ENCODE measurements at places on chromosomes 1 and 21.

- ATAC-seq = no peak
Measured at GRCh38 chr1:215767761-215768160, 200.7 kb downstream of the KCTD3 start.

- ATAC-seq = no peak
Measured at GRCh38 chr1:228194436-228194835, 13.4 kb upstream of the OBSCN start.

DNA sequence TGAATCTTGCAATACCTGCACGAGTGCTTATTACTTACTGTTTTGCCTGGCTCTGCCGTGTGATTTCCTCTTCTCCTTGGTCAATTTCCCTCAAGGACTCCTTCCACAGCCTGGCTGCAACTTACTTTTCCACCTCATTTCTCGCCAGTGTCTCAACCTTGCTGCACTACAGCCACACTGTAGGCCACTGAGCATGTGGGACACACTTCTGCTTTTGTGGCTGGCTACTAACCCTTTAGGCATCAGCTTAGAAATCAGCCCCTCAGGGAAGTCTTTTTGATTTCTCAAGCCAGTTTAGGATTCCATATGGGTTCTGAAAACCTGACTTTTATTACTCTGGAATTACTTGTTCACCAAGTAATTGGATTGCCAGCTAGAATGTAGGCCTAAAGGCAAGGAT, 5.2 kb upstream of the DMRTB1 start:
- ATAC-seq = no peak

GRCh38 chr1:213989002-213989855, 1.5 kb downstream of the PROX1 start:
- no peak for ATAC-seq

DNA sequence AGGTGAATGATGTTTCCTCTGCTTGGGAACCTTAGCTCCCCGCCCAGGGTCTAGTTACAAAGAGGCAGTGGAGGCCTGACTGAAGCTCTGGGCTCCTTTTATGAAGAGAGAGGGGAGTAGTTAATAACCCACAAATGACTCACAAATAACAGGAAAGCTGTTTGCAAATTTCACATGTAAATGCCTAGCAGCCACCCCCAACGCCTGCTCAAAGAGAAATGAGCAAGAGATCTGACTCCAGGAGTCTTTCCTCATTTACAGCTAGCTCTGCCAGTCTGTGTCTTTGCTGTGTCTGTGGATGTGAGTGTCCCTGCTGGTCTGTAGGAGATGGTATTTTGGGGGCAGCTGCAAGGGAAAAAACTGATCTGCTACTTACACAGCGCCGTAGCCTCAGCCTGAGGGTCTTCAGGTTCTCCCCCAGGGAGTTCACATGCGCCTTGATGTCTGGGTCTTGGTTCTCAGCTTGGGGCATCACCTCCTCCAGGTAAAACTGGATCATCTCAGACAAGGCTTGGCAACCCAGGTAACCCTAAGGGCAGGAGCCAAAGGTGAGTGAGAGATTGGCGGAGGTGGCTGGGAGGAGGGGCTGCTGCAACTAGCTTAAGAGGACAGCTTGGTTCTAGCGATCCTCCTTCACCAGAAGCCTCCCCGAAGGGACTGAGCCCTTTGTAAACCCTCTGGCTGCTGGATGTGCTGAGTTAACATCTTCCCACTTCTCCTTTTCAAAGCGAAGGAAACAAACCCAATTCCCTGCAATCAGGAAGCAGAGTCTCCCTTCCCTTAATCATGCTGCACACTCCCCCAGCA, at the start of gene IL19:
Gene IL19, plus strand, starts transcription at position 243 of the 807 bp plus-strand sequence. CDS start 65,890 bp downstream, outside the sequence.
- no peak for ATAC-seq

DNA sequence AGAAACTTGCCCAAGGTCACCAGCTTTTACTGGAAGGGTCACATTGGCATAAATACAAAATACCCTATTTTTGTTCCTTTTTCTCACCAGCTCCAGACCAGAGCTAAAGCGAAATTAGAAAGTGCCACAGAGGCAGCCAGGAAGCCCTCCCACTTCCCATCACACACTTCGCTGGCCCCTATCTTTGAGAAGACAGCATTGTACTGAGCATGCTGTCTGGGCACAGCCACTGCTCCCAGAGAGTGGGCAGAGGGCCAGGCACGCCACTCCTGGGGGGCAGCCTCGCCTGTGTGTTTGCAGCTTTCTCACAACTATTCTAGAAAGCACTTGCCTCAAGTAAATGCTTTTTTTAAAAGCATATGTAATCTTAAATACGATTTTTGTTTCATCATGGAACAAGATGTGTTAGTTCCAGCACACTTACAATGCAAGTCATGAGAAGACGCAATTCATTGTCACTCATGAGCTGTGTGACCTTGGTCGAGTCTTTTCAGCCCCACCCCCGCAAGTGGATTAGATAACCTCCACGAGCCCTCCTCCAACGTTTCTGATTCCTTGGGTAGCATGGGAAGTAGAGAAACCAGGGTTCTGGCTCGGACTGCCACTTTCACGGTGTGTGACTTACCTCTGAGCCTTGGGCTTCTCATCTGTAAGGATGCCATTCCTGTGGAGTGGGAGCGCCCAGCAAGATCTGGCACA, 25.7 kb upstream of the EPHA8 start:
- no peak for ATAC-seq

- no peak for ATAC-seq
Measured at GRCh38 chr1:8677782-8678181, 139.7 kb downstream of the RERE start.

- ATAC-seq = no peak
Measured at GRCh38 chr1:22592051-22592450, 28.8 kb downstream of the EPHA8 start.

GRCh38 chr21:31354122-31354521, 10.1 kb upstream of the TIAM1 start:
- ATAC-seq = peak; percentile 83

DNA sequence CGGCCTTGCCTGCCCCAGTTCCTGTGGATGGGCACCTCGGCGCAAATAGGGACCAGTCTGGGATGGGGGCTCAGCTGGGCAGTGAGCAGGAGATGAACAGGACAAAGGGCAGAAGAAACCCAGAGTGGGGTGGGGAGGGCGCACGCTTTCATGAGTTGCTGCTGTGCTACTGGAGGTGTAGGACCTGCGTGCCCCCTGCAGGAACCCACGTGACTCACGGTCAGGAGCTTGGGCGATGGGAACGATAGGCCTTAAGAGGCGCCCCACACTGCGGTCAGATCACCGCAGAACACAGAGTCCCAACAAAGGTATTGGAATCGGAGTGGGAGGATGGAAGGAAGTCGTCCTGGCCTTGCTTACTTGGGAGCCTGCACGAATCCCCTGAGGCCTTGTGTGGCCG, 17.2 kb downstream of the PRDM15 start:
- no peak for ATAC-seq

DNA sequence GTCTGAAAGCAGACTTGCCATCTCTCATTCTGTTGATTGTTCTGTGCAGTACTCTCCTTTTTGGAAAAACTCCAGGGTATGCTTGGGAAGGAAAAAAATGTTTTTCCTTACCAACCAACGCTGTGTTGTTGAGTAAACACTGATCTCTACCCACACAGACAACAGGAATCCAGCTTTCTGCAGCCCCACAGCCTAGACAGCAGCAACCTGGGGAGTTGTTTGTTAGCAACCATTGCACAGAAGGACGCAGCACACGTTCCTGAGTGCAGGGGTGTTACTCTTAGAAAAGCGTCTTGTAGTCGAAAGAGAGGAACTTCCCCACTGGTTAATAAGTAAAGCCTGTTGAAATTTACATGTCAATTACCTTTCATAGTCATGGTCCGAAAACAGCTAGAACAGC, 56.6 kb downstream of the SMYD2 start:
- no peak for ATAC-seq
